Right renal pelvis (tissue), 4 donors: ENCODE measurements at places on chromosomes 12 and 14. TPM values are rescaled to one million over a fixed set of nuclear protein-coding genes. Genes with fewer than 3 reads are reported as not detected.

- no peak for DNase-seq
These were observed 91.6 kb downstream of the LRRC74A start for GRCh38 chr14:76917745-76918255.

DNA sequence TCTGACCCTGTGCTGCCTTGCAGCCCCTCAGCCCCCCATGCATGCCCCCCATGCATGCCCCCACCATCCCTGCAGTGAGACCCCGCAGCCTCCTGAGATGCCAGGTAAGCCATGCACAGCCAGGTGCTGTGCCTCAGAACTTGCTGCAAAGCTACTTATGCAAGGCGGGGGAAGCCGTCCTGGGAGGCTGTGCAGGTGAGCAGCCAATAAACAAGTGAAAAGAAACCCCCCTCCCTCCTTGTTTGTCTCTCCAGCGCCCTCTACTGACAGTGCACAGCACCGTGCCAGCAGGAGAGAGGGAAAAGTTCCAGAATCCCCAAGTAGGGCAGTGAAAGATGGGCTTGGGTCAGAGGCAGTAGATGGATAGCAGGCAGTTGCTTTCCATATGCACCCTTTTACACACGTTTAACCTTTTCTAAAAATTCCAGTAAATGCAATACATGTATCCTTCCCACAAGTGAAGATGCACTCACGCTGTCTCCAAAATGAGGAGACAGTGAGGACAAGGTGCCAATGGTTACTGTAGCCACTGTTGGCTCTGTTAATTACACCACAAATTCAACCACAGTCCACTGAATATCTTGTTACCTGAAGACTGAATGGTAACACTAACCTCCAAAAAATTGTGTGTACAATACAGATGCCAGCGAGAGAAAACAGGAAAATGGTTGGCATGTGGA lies 18.0 kb downstream of the TNFAIP2 start:
- DNase-seq = no peak

The TRIM9 gene
- polyA plus RNA-seq = 2.6 TPM

The INTS13 gene
- 34.4 TPM for polyA plus RNA-seq

The NELL2 gene
- polyA plus RNA-seq = 12.2 TPM

The PTPRR gene
- 0.87 TPM for polyA plus RNA-seq
